CD14-positive monocyte (primary cell): ENCODE measurements at places on chromosomes 4 and X. TPM values are rescaled to one million over a fixed set of nuclear protein-coding genes. Genes with fewer than 3 reads are reported as not detected.

Gene TMPRSS11B
- not detected for polyA plus RNA-seq

Gene ZNF182
- polyA plus RNA-seq: 0.99 TPM

Gene MAGEA2B
- polyA plus RNA-seq: not detected

Gene ETDA
- not detected for polyA plus RNA-seq
